ENCODE measurements at places on chromosomes 5 and 9.

DNA sequence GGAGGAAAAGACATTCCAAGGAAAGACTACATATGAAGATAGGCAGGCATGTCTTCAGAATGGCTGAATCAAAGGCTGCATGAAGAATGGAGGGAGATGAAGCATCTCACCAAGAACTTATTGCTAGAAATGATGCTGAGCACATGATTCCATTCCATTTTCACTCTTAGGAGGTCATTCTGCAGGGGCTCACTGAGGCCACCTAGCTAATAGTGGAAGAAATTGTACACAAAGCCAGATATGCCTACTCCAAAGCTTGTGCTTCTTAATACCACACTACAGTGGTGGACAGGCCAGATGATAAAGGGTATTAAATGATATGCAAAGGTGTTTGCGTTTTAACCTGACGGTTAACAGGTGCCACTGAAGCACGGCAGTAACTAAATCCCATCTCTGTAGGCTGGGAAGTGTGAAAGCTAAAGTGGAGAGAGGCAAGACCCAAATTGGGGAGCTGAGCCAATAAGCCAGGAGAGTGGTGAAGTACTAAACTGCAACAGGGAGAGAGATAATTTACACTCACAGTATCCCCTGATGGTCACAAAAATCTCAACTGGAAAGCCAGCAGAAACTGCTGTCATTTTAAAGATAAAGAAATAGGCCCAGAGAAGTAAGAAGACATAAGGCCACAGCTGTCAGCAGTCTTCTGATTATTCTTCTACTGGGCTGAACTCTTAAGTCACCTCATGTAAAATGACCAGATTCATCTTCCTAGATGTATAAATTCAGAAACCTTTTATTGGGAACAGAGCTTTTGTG is 14.6 kb downstream of the NDUFA8 start:
- DNase-seq, result no peak

DNA sequence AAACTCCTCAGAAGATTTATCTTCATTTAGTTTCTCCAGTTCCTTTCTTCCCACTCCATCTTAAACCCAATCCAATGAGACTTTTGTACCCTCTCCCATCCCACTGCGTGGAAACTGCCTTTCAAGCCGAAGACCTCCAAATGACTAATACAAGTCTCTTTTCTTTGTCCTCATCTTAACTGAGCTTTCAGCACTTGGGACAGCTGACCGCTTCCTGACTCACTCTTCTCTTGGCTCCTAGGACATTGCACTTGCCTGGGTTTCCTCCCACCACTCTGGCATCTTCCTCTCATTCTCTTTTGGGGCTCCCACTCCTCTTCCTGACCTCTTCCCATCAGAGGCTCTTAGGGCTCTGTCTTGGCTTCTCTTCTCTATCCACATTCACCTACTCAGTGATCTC is 243.7 kb downstream of the HSPA4 start:
- no peak for DNase-seq

DNA sequence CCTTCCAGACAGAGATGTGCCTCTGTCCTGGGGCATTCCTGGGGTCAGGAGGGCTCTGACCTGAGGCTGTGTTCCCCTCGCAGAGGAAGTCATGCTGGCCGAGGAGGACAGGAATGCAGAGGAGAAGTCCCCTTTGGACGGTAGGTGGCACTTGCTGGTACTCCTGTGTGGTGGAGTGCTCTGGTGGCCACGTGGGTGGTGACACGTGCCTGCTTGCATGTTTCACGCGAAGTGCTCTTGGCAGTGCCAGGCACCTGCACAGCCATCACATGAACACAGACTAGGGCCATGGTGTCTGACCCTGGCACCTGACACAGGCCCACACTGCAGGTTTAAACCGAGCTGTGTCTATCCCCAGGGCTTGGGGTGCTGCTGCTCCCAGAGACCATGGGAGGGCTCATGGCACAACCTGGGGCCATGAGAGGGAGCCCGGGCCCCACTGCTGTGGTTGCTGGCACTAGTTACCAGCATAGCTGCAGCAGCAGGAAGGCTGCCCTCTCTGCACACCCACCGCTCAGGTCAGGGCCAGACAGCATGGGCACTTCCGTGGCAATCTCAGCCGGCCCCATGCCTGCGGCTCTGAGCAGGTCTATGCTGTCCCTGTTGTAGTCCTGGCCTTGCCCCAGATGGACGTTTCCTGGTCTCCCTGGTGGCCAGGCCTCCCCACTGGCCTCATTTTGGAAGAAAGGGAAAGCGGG is 79.3 kb downstream of the CACNA1B start:
- no peak for DNase-seq

DNA sequence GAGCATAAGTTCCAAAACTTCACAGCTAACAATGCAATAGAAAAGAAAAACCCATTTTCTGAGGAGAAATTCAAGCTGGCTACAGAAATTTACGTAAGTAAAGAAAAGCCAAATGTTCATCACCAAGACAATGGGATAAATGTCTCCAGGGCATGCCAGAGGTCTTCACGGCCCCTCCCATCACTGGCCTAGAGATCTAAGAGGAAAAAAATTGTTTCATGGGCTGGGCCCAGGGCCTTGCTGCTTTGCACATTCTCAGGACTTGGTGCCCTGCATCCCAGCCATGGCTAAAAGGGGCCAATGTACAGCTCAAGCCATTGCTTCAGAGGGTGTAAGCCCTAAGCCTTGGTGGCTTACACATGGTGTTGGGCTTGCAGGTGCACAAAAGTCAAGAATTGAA is 443.6 kb downstream of the ELAVL2 start:
- no peak for DNase-seq

DNA sequence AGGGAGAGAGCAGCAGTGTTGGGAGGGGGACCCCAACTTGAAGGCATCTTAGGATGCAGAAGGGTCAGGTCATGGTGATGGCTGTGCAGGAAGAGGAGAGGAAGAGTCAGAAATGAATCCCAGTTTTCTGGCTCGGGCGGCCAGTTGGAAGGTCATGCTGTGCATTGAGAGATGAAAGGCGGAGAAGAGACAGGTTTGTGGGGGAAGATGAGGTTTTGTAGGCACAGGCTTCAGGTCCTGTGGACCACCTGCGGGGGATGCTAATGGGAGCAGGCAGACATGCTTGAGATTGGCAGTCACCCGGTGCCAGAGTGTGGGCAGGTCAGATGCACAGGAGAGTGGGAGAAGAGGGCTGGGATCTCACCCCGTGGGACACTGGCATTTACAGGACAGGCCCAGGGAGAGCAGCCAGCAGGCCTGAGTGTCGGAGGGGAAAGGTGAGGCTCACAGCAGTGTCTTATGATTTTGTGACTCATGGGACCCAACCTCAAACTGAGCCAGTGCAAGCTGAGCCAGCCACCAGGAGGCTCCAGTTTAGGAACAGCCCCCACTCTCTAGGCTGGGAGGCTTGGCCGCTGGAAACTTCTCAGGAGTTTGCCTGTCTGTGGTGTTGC is 17.5 kb downstream of the STXBP1 start:
- DNase-seq, result no peak

- DNase-seq, result no peak
Measured at GRCh38 chr9:16265688-16266087, 604.8 kb downstream of the BNC2 start.

- no peak for DNase-seq
Measured at GRCh38 chr9:1966725-1967366, 48.3 kb upstream of the SMARCA2 start.

- no peak for DNase-seq
Measured at GRCh38 chr9:28600226-28600625, 1026.9 kb upstream of the C9orf72 start.

All from stimulated activated CD4-positive, alpha-beta T cell treated with anti-CD3 and anti-CD28 coated beads, Interleukin-2, amount 100 ng/mL, for 24 hours (primary cell).